GF-D8 (cell line): ENCODE measurements at places on chromosomes 7 and 10.
A peak's percentile ranks its signal among the peaks of the same experiment; 100 is the strongest.

GRCh38 chr10:69237528-69238159 lies 17.5 kb downstream of the HKDC1 start:
- DNase-seq = peak; percentile 48

DNA sequence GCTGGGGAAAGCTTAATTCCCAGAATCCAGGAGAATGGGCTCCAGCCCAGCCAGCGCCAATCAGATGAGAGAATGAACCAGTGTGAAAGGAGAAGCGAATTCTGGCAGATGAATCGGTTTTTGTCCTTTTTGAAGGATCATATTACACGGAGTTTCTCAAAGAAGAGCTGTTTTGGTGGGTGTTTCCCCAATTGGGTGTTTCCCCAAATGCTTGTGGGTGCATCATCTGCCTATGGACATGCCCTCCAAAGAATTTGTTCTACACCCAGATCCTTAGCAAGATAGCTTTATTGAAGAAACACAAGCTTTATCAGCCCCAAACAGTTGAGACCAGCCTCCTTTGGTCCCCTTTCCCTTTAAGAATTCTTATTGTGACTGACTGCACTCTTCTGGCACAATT lies 186.5 kb upstream of the GPR26 start:
- no peak for DNase-seq

- DNase-seq = no peak
Measured at GRCh38 chr10:102710609-102711008, 3.6 kb downstream of the ARL3 start.

GRCh38 chr10:101136007-101136707 lies 5.1 kb downstream of the TLX1 start:
- DNase-seq = no peak

GRCh38 chr7:157239571-157240270 lies 97.1 kb upstream of the DNAJB6 start:
- DNase-seq = no peak

GRCh38 chr7:25520017-25520416 lies 291.7 kb upstream of the NPVF start:
- DNase-seq = no peak

GRCh38 chr7:3495530-3495929 lies 194.5 kb downstream of the SDK1 start:
- DNase-seq = no peak

DNA sequence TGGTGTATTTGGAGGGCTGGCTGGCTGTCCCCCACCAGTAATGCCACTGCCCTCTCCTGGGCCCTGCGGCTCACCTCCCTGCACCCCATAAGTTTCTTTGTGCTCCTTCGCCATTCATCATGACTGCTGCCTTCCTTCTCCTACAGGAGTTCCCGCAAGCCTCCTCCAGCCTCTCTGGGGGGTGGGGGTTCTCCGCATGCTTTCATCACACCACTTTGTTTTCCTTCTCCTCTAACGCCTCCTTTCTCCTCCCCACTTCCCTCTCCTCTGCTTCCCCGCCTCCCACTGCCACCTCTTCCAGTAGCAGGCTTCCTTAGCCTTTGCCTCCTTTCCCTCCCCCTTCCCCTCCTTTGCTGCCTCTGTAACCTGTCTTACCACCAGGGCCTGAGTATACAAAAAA lies 58.1 kb downstream of the PAX2 start:
- DNase-seq = no peak

DNA sequence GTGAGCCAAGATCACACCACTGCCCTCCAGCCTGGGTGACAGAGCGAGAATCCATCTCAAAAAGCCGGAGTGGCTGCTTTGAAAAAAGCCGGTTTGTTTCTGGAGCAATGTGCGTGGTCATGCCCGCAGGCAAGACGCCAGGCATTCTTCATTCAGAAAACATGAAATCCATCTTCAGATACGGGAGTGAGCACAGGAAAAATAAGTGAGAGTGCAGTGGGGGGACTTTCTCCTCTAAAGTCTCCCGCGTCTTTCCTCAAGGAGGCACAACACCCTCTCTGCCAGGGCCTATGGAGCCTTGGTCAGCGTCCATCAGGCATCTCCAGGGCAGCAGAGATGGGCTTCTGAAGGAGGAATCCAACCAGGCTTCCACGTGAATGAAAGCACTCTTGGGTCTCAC lies 62.3 kb upstream of the DGKI start:
- no peak for DNase-seq

- peak; percentile 82 for DNase-seq
Measured at GRCh38 chr7:152313831-152314604, 121.8 kb downstream of the KMT2C start.

- no peak for DNase-seq
Measured at GRCh38 chr7:148116829-148117403, 473.6 kb upstream of the C7orf33 start.

DNA sequence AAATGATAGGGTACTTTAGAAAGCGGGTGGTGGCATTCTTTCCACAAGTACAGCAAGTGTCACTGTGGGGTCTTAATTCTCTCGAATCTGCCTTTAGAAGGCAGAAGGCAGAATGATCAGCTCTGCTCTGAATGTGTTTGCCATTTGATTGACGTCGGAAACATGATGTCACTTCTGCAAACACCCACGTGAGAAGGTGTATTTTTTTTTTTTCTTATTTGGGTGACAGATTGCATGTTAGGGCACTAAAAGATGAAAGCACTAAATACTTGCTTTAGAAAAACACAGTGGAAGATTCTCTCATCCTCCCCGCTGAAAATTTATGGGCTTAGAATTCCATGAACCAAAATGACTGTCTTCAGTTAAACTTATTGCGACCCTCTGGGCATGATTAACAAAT lies 150.2 kb downstream of the TCF7L2 start:
- no peak for DNase-seq

- no peak for DNase-seq
Measured at GRCh38 chr7:139131-139530, 53.2 kb upstream of the FAM20C start.

GRCh38 chr10:3220853-3221252 lies 48.3 kb upstream of the PITRM1 start:
- DNase-seq = no peak

DNA sequence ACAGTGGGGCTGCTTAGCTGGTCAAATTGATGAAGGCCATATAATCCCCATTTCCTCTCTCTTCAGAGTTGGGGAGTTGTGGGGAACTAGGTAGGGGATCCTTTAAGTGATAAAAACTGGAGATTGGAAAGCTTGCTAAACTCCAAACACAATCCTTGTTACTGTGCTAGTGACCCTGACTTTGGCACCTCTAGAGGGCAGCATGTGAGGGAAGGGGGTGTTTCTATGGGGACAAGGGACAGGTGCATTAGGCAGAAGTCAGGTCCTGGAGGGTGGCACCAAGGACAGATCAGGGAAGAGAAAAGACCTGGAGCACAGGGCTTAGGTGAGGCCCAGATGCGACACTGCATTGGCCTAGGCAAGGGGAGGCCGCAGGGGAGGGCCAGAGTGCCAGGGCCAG lies 66.9 kb downstream of the CDHR3 start:
- DNase-seq = no peak

GRCh38 chr10:110507346-110507745 lies 9.6 kb downstream of the DUSP5 start:
- DNase-seq = no peak

DNA sequence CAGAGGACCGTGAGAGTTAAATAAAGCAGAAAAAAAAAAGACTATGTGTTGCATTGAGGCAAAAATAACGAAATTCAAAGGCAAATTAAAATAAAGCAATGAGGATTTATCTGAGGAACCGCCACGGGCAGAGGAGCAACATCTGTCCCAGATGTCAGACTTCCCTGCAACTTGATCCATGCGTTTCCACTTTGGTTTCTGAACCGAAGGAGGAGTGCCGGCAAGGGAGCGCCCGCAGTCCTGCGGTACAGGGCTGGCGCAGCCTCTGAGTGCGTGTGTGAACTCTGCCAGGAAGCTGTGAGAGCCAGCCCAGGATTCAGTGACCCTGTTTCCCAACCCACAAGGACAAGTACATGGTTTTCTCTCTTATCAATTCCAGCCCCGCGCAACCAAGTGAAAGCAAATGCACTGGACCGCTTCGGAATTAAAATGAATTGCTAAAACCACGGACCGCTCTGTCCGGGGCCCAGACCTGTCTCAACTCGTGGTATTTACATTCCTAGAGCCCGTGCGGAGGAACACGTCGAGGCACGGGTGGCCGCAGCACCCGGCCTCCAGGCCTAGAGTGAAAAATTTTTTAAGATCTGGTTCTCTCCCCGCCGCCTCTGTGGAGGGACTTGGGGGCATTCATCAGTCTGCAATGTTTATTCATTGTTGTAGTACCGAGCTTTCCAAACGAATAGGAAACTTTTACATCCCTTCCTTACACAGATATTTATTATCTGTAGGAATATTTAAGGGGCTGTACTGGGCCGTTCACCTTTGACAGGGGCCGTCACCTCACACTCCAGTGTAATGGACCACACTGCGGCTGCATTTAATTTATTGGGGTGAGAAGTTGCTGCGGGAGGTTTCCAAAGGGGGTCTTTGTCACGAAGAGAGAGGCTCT lies 291.5 kb upstream of the NFE2L3 start:
- DNase-seq = no peak

DNA sequence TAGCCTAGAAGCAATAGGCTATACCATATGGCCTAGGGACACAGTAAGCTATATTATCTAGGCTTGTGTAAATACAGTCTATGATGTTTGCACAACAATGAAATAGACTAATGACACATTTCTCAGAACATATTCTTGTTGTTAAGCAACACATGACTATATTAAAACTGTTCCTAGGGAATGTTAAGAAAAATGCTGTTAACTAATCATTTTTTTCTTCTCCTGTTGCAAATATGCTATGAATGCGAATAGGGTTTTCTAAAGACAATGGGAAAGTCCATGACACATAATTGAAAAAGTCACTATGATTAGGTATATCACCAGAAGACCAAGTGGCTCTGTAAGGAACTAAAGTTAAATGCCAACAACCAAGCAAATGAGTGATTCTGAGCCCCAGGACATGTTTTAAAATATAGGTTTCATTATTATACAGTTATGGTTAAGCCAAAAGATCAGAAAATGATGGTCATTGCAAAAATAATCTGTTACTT lies 454.0 kb upstream of the SORCS1 start:
- no peak for DNase-seq

DNA sequence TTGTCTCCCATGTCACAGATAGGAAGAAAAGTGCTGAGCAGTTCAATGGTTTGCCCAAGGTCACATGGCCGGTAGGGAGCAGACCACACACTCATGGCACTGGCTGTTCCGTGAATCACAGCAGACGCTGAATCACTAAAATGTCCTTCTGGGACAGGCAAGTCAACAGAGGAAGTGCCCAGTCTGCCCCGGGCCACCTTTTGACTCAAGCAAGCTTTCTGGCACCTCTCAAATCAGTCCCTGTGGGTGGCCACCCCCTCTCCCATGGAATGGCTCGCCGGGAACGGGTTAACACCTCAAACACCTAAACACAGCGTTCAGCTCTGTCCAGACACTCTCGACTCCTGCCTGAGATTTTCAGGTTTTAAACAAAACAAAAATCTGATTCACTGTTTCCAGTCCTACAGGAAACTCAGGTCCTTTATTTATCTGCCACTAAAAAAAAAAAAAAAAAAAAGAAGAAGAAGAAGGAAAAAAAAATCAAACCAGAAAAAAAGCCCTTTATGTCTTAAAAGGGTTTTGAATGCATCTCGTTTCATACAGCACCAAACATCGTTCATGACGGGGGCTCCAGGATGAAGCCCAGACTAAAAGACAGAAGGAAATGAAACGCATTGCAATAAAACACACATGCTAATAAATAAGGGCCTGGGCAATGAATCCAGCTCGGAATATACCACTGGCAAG lies 15.5 kb downstream of the CARD11 start:
- DNase-seq = no peak

- no peak for DNase-seq
Measured at GRCh38 chr10:110306452-110306768, 1.7 kb upstream of the SMNDC1 start.

- DNase-seq = no peak
Measured at GRCh38 chr10:95260909-95261552, 29.8 kb downstream of the PDLIM1 start.

DNA sequence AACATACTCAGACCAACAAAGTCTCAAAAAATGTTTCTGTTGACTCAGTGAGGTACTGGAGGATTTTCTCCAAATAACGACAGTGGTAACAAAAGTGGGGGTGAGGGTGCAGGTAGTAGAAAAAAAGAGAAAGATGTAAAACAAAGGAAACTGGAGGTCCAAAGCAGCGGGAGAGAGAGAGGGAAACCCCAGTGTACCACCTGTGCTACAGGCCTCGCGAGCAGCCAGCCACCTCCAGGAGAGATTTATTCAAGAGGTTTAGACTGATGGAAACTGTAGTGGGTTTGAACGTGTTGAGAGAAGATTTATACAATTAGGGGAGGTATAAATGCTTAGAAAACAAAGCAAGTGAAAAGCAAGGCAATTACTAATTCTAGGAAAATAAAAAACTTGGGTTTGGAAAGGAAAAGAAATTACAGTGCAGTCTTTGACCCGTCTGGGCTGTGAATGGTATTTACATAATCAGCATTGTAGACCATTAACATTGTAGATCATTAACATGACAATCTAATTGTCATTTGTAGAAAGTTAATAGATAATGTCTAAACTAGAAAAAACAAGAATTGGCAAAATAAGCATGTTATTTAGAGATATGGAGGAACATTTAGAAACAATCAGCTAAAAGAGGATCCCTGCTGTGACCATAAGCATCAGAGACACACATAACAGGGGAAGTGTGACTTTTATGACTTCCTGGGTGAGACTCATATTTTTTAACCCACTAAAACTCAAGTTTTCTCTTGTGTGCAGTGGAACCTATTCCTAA lies 180.0 kb downstream of the RELN start:
- no peak for DNase-seq

GRCh38 chr10:70192326-70192968 lies 22.1 kb upstream of the SAR1A start:
- no peak for DNase-seq

GRCh38 chr7:7869036-7869435 lies 99.6 kb upstream of the GLCCI1 start:
- DNase-seq = no peak

GRCh38 chr10:96502561-96503282 lies 11.0 kb downstream of the TLL2 start:
- DNase-seq = no peak

GRCh38 chr7:70352906-70353305 lies 754.6 kb downstream of the AUTS2 start:
- DNase-seq = no peak

- no peak for DNase-seq
Measured at GRCh38 chr7:131653418-131654248, 97.2 kb upstream of the PODXL start.

DNA sequence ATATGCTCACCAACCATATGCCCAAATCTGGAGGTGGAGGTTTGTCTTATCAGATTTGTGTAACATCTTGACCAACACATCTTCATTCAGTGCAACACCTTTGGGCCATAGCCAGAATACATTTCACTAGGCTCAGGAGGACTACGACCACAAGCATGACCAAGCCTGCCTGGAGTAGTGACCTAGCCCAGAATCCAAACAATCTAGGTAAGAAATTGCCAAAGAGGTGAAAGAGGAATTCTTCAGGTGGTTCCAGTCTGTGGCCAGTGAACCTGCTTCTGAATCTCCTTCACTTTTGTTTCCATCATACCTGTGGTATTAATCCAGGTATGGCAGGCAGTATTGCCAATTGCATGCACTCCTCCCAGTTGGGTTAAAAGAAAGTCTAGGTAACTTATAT lies 112.8 kb upstream of the RAB18 start:
- DNase-seq = no peak

- no peak for DNase-seq
Measured at GRCh38 chr7:151051108-151051507, 2.8 kb downstream of the ASIC3 start.

- peak; percentile 3 for DNase-seq
Measured at GRCh38 chr10:100693821-100694220, 51.6 kb upstream of the PAX2 start.
